ENCODE measurements at places on chromosomes 13 and 19.
A peak's percentile ranks its signal among the peaks of the same experiment; 100 is the strongest.

DNA sequence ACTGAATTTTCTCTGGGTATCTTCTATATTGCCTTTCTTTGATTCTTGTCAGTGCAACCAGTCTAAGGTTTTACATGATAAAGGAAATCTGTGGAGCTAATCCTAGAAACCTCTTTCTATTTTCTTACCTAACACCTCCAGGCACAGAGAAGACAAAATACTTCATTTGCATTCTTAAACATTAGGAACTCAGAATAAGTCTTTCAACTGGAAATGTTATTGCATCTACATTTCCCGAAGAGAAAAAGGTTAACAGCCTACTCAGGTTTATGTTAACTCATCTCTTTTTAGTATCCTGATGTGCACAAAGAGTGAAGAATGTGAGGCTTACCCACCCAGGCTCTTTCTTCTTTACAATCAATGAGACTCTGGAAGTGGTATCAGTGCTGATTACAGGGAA, 106.7 kb downstream of the PCCA start:
- DNase-seq, result no peak

DNA sequence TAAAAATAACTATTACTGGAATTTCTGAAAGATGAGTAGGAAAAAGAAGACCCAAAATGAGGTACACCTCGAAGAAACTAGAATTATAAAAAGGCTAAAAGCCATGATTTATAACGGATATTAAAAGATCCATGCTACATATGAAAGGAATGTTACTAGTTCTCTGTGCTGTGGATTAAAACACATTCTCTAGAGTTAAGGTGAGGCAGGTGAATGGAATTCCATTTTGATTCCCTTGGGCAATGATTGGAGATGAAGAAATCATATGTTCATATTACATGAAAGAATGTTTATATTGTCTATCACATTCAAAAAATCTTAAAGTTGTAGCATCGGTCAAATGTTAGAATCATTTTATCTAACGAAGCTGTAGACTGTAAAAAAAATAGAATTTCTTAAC, 783.7 kb downstream of the PCDH9 start:
- DNase-seq, result no peak

GRCh38 chr13:23684647-23685046, 114.4 kb downstream of the TNFRSF19 start:
- DNase-seq, result no peak

GRCh38 chr19:49894879-49895565, 1.7 kb downstream of the IL4I1 start:
- peak; percentile 68 for DNase-seq

DNA sequence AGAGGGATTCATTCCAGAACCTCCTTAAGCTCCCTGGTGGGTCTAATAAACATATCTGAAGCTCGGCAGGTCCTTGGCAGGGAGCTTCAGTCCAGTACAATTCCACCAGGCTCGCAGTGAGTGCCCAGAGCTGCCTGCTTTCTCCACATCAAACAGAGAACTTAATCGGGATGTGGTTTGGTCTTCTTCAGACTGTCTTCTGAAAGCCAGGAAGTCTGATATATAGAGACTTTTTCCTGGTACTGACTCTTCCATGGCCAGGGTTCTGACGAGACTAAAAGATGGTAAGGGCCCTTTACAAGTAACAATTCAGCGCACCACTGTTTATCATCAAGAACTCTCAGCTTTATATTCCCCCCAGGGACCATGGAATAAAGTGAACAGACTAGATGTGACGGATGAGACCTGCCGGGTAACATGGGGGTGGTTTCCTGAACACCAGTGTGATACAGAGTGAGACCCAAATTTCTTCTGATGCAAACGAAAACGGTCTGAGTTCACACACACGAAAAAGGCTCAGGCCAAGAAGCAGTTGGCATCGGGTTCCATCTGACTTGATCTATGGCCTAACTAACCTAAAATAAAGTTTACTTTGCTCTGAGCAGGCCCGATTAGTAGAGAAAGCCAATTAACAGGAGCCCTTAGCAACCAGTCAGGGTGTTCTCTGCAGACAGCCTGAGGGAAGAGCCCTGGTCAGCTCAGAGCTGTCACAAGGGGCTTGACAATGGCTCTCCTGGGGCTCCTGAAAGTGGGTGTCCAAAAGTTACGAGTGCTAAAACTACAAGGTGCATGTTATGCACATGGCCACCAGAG, 29.0 kb downstream of the RANBP3 start:
- peak; percentile 38 for DNase-seq

DNA sequence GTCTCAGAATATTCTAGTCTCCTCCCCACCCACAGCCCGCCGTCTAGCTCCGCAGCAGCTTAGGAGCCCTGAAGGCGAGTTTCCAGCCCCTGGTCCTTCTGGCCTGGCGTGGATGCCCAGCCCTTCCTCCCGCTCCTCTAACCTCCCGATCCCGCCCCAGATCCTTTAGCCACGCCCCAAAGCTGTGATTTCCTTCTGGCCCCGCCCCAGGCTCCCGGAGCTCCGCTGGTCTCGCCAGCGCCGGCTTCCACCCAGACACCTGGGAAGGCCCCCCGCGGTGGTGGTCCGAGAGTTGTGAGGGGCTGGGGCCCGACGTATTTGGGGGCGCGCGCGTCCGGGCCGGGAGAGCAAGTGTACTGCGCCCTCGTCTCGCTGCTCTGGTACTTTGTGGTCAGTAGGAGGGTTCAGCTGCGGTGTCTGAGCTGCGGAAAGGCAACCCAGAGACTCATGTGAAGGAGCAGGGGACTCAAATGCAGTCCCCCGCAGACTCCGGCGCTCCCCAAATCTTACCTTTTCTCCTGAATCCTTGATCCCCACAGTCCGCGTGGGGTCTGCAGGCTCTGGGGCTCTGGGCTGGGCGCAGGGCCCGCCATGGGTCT, at the start of gene CGB7:
Gene CGB7 (minus strand): TSS at position 114 of the 599 bp plus-strand sequence. CDS start 2,374 bp downstream, outside the sequence.
- peak; percentile 72 for DNase-seq

DNA sequence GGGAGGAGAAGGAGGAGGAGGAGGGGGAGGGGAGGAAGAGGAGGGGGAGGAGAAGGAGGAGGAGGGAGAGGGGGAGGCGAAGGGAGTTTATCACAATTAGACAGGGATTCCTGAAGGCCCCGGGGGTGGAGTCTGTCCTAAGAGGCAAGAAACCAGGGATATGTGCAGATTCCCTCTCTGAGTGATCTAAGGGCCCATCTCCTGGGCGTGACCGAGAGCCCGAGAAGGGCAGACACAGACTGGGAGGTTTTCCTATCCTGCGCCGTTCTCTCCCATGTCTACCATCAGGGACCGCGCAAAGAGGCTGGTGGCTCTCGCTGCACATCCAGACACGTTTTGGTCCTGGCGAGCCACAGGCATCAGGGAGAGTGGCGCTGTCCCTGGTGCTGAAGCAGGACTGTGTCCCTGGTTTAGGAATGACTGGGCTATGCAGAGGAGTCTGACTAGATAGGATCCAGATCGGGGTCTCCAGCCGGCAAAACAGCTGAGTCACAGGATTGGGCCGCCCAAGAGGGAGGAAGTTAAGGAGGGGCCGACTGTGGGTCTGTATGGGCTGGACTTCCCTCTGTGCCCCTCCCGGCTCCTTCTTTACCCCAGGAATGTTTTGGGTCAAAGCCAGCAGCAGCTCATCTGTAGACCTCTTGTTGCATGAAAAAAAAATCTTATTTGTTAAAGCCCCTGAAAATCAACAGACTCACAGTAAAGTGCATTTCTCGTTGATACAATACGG, 17.9 kb upstream of the ZNF175 start:
- DNase-seq, result peak; percentile 72
